Posterior vena cava (tissue), 2 donors: ENCODE measurements at places on chromosomes 11 and 22.

- DNase-seq = no peak
These were observed 319.8 kb downstream of the INSC start for GRCh38 chr11:15434529-15434928.

- no peak for DNase-seq
These were observed 41.9 kb upstream of the TOP3B start for GRCh38 chr22:22024440-22024839.

DNA sequence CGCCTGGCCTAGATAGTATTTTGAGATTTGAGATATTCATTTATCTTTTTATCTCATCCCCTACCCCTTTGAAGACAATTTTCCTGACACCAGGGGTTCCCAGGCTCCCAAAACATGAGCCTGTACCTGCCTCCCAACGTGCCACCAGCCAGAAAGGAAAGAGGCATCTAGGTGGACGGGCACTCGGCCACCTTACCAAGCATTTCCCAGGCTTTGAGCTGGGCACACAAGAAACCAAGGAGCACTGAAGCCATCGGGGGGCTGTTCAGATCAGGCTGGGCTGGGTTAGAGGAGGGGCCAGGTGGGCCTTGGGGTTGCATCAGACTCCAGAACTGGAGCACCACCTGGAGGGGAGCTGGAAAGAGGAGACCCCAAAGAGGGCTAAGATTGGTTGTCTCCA, 28.5 kb upstream of the BAIAP2L2 start:
- DNase-seq = no peak

DNA sequence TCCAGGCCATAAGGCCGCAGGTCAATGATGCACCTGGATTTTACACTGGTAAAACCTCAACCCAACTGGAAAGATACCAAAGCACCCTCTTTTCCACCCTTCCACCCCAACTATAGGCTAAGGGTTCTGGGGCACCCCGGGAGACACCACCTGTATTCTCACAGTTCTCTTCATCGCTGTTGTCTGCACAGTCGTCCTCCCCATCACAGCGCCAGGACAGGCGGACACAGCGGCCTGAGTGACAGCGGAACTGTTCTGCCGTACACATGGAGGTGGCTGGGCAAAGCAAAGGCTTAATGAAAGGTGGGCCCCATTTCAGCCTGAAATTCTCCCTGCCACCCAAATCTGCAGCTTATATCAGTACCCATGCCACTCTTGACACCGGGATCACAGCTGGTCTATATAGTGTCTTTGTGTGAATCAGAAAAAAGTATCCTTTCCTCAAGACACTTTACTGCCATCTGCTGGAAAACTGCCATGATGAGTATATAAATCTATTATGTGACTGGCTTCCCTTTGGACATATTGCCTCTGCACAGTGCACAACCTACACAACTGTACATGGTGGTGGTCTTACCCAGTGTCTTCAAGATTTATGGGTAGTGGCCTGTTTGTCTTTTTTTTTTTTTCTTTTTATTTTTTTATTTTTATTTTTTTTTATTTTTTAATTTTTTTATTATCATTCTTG, 21.5 kb downstream of the LRP4 start:
- peak; percentile 61 for DNase-seq

- DNase-seq = no peak
These were observed 463.3 kb downstream of the SOX6 start for GRCh38 chr11:15893080-15893492.

DNA sequence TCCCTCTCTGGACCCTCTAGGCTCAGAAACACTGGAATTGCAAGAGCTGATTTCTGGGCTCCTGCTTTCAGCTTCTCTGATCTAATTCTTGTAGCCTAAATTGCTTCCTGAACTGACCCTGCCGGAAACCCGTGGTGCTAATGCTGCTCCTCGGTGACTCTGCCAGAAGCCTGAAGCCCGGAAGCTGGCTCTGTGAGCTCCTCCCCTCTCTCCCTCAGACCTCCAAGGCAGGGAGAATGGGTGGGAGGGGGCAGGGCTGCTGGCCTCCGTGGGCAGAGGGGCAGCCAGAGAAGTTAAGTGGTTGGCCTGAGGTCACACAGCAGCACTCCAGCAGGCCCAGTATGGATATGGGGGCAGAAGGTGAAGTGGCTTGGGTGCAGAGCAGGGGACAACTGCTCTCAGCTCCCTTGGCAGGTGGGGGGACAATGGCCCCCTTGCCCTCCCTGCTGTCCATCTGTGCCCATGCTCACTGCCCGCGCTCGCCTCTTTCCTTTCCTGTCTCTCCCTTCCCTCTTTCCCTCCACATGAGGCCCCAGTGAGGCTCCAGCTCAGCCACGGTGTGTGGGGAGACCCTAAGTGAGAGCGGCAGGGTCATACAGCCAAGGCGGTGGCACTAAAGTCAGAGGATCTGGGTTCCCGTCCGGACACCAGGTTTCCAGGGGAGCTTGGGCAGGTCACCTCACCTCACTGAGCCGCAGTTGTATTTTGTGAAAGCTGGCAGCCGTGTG, 16.2 kb downstream of the CAPN5 start:
- DNase-seq = peak; percentile 91

DNA sequence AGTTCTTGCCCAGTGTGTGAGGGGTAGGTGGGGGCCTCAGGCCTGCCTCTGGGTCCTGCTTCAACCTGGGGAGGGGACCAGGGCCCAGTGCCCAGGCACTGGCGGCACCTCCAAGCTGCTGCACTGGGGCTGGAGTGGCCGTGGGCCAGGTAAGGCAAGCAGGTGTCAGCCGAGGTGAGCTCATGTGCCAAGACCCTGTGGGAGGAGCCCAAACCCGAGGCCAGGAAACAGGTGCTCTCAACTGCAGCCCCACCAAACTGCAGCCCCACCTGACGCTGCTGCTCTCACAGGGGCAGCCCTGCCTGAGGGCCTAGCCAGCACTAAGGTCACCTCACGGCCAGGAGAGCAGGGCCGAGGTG, 18.1 kb upstream of the GNB1L start:
- peak; percentile 43 for DNase-seq

- no peak for DNase-seq
These were observed 53.1 kb upstream of the B3GAT1 start for GRCh38 chr11:134464981-134465730.

GRCh38 chr11:122782222-122782621, 56.1 kb upstream of the CRTAM start:
- no peak for DNase-seq

DNA sequence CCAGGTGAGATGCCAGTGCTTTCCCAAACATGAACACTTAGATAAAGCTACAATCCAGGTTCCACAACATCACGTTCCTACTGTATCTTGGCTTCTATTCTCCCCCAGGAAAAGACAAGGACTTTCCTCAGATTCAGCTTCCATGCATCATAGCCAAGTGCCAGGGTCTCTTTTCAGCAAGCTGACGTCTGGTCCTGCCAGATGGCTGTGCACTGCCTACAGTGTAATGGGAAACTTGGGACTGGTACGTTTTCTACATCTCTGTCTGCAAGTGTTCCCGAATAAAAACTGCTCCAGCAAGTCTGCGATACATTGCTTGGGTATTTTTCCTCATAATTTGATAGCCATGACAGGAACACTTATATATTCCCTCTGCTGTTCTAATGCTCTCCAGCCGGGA, 412.5 kb downstream of the FAM181B start:
- DNase-seq = no peak

DNA sequence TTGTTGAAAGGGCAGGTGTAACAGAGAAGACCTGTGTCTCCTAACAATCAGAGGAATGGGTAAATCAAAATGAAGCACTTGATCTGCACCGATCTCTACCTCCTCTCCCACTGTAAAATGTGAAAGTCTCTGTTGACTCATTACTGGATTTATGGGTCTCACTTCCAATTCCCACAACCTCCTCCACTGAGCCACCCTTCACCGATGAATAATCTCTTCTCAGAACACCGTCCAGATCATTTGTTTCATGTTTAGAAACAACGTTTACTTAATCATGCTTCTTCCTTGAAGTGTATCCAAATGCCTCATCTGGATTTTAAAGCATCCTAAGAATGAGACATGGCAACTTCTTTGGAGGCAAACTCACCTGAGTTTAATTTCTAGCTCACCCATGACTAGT, 643.6 kb downstream of the ETS1 start:
- DNase-seq = no peak

- no peak for DNase-seq
These were observed 4.5 kb downstream of the MPPED2 start for GRCh38 chr11:30581675-30582074.

DNA sequence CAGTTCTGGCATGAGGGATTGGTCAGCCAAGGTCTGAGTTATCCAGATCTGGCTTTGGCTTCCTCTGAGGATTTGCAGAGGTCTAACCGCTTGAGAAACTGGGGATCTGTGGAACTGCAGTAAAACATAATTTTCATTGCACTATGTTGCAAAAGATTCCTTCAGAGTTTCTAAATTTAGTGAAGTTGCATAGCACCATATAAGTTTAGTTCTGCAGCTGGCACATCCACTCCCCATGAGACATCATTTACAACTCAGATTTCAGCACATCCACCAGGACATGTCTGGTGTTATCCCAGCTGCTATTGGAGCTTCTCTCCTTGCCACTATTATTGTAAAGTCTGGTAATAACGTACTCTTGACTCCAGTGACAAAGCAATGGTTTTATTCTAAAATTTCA, 181.5 kb downstream of the CWF19L2 start:
- no peak for DNase-seq

DNA sequence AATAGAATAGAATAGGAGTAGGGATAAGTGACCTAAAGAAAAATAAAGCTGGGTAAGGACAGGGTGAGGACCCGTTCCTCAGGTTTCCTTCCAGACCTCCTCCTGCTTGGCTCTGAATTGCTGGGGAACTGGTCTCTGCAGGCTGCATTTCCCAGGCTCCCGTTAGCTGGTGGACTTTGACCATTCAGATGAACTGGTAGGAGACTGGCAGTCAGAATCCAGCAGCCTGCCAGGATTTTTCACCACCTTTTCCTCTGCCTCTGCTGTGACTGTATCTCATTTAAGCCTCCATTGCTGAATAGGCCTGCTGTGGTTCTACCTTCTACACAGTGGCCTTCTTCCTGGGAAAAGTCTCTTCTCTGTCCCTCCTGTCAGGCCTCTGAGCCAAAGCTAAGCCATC, 24.6 kb upstream of the SMPD1 start:
- DNase-seq = no peak

DNA sequence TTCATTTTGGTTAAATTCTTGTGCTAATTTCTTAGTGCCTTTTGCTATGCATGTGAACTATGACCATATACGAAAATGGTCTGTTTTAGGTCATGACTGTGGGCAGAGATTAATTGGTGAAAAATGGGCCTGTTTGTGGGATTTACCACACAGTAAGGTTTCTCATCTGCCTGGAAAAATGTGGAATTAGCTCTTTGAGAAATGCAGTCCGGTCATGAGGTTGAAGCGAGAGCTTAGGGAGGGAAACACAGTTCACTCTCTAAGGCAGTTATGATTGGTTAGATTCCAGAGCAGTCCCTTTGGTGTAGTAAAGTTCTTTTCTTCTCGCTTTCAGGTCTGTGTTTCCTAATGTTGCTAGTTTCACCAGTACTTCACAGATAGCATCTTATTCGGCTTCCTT, 1.2 kb upstream of the PDE3B start:
- no peak for DNase-seq

- peak; percentile 73 for DNase-seq
These were observed 15.2 kb downstream of the MRGPRG start for GRCh38 chr11:3203221-3204043.

DNA sequence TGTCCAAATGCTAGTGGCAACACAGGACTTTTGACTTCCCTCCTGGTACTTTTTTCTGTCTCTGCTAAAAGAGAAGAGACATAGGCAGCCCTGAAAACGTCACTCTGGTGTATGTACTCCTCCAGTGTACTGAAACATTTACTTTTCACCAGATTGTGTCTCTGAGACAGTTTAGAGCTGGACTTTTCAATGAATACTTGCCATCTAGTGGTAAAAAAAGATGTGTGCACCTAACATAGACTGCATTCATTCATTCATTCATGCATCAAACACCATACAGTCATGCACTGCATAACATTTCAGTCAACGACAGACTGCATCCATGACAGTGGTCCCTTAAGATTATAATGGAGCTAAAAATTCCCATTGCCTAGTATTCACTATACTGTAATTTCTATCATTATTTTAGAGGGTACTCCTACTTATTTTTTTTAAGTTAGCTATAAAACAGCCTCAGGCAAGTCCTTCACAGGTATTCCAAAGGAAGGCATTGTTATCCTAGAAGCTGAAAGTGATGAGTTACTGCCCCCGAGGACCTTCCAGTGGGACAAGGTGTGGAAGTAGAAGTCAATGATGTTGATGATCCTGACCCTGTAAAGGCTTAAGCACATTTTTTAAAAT, 186.2 kb downstream of the SPON1 start:
- no peak for DNase-seq

GRCh38 chr11:66856496-66857233, at the start of gene LRFN4:
Gene LRFN4 (plus strand): TSS chr11:66857064. CDS start chr11:66857745, 681 bp downstream.
- DNase-seq = no peak

- DNase-seq = peak; percentile 57
These were observed 56.4 kb upstream of the CTTN start for GRCh38 chr11:70341881-70342429.

- DNase-seq = no peak
These were observed 44.6 kb upstream of the SPATA19 start for GRCh38 chr11:133889893-133890292.

DNA sequence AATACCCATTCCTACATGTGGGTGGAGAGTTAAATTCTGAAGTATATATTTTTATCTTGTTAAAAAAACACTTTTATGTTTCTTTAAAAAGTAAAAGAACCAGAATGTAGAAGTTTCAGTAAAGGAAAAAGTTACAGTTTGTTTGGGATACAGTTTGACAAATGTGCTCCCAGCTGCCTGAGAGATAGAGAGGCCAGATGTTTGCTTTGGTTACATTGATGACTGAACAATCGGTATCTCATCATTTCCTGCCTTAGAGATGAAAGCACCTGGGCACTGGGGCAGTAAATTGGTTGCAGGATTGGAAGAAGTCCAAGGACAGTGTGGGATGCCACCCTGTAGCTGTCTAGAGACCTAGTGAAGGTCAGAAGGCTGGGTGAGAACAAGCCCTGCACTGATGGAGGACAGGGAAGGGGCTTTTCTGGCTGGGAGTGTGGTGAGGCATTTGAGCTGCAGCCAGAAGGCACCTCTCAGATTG, 16.6 kb downstream of the MED15 start:
- no peak for DNase-seq

DNA sequence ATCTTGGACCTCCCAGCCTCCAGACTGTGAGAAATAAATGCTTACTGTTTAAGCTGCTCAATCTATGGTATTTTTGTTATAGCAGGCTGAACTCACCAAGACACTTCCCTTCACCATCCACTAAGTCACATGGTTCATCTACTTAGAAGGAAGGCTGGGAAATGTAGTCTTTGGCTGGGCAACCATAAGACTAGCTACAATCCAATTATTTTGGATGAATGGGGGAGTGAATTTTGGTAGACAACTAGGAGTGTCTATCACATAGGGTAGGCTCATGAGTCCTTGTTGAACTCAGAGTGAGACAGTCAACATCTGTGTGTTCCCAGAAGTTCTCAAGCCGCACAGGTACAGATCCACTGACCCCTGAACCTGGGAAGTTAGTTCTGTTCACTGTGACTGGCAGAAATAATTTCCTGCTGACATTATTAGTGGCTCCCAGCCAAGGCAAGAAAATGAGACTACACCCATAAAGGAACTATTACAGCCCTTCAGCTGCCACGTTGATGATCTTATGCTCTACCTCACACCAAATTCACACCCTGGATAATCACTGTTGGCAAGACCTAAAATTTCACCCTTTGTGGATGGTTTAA, 3.1 kb upstream of the SLC35C1 start:
- no peak for DNase-seq

- no peak for DNase-seq
These were observed 24.2 kb downstream of the MED15 start for GRCh38 chr22:20531404-20532201.
